ENCODE measurements at places on chromosomes 7 and 10.

- no peak for DNase-seq
These were observed 27.3 kb upstream of the CABCOCO1 start for GRCh38 chr10:61635471-61635870.

DNA sequence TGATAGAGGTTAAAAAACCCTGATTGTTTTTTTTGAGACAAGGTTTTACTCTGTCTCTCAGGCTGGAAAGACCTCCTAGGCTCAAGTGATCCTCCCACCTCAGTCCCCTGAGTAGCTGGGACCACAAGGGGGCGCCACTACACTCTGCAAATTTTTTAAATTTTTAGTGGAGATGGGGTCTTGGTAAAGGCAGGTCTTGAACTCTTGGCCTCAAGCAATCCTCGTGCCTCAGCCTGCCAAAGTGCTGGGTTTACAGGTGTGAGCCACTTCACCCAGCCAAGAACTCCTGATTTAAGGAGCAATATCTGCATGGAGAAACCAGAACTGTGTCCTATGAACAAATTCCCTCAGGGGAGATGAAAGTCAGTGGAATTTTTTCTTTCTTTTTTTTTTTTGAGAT lies 7.3 kb upstream of the KLHDC10 start:
- peak; percentile 72 for DNase-seq

GRCh38 chr10:128173386-128173785 lies 47.2 kb upstream of the MKI67 start:
- no peak for DNase-seq

DNA sequence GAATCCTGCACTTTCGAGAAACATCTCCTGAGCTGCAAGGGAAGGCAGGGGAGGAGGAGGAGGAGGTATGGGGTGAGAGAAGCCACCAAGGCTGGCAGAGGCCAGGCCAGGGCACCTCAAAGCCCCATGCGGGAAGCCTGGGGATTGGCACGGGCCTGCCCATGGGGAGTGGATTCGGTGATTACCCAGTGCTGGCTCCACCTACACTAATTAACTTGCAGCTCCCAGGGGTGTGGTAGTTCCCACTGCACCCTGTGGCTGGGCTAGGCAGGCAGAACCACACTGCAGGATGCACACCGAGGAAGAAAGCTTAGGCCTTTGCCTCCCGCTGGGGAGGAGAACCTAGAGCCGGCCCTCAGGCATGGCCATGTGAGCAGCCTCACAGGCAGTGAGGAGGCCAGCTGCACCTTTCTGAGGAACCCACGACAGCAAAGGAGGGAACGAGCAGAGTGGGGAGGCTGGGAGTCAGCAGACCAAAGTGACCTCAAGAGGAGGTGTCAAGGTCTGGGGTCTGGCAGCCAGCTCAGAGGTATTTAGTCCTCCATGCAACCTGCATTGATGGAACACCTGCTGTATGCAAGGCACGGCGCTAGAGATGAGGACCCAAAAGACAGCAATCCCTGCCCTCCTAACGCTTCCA lies 27.2 kb downstream of the GRID1 start:
- DNase-seq: no peak

- no peak for DNase-seq
These were observed 8.1 kb upstream of the CDCA7L start for GRCh38 chr7:21953781-21954180.

- no peak for DNase-seq
These were observed 63.1 kb downstream of the ZNF37A start for GRCh38 chr10:38157270-38157685.

DNA sequence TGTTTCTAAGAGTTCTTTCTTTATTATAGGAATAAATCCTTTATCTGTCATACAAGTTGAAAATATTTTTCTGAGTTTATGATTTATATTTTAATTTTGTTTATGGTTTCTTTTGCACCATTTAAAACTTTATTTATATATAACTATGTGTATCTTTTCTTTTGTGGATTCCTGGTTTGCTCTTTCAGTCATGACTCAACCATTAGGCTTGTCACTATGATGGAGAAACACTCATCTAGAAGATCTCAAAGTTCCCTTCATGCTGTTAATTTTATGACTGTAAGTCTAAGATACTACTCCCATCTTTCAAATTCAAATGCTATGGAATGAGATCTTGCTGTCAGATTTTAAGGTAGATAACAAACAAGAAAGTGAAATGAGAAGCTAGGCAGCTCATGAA lies 199.5 kb downstream of the INHBA start:
- no peak for DNase-seq

GRCh38 chr7:116180302-116180701 lies 30.0 kb upstream of the TES start:
- DNase-seq: no peak

GRCh38 chr7:69445541-69445940 lies 152.7 kb upstream of the AUTS2 start:
- no peak for DNase-seq

DNA sequence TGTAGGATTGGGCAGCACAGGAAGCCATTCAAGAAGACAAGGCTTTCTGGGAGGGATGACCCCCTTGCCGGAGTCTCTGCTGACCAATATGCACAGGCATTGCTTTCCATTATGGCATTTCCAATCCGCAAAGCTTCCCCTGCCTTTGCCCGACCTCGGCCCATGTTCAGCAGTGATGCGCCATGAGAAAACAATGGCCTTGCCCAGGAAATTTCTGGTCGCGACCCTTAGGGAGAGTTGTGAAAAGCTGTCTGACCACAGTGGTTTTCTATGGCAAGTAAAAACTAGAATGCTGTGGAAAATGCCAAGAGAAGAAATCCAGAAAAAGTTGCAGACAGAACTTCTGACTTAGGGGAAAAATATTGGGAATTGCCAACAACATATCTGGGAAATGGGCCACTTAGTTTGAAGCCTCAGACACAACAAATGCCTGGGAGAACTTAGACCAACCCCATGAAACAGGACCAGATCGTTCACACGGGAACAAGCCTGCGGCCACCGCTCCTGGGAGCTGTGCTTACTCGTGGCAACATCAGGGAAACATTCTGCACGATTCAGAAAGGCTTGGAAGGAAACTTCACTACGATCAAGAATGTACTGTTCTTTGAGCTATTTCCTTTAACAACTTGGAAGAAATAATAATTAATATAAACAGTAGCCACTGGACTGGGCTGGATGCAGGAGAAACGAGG lies 512.4 kb downstream of the TNS3 start:
- no peak for DNase-seq

- DNase-seq: no peak
These were observed 17.1 kb downstream of the DUSP5 start for GRCh38 chr10:110514848-110515247.

DNA sequence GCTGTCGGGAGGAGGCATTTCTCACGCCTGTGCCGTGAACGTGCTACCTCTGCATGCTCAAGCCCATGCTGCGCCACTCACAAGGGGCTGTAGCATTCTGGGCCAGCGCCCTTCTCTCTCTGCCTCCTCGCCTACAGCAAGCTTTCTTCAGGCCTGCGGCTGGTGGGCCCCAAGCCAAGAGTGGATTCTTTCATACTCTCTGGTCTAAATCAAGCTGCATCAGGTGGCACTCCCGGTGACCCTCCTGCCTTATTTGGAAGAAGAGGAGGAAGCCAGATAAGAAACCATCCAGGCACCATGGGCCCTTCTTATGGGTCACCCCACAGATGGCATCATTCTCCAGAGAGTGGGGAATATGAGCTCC lies 86.7 kb upstream of the DUSP5 start:
- DNase-seq: no peak

- DNase-seq: no peak
These were observed 1.9 kb upstream of the CYP26A1 start for GRCh38 chr10:93071674-93072224.

DNA sequence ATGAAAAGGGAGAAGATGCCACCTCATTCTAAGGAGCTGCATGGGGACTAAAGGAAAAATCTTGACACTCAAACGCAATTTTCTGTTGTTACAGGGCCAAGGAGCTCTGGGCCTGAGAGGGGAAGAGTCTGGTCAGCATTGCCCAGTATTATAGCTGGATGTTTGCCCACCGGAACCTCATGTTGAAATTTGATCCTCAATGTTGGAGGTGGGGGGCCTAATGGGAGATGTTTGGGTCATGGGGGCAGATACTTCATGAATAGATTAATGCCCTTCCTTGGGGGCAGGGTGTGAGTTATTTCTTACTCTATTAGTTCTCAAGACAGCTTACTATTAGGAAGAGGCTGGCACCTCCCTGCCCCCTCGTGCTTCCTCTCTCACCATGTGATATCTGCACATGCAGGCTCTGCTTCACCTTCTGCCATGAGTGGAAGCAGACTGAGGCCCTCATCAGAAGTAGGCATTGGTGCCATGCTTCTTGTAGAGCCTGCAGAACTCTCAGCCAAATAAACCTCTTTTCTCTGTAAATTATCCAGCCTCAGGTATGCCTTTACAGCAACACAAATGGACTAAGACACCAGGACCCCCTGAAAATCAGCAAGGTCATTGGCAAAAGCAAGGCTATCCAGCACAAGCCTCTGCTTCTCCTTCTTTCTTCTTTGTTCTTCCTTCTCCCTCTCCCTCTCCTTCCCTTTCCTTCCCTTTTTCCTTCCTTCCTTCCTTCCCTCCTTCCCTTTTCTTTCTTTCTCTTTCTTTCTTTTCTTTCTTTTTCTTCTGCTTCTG lies 15.1 kb downstream of the GCK start:
- no peak for DNase-seq

- no peak for DNase-seq
These were observed 238.9 kb upstream of the ETV1 start for GRCh38 chr7:14228341-14228740.

DNA sequence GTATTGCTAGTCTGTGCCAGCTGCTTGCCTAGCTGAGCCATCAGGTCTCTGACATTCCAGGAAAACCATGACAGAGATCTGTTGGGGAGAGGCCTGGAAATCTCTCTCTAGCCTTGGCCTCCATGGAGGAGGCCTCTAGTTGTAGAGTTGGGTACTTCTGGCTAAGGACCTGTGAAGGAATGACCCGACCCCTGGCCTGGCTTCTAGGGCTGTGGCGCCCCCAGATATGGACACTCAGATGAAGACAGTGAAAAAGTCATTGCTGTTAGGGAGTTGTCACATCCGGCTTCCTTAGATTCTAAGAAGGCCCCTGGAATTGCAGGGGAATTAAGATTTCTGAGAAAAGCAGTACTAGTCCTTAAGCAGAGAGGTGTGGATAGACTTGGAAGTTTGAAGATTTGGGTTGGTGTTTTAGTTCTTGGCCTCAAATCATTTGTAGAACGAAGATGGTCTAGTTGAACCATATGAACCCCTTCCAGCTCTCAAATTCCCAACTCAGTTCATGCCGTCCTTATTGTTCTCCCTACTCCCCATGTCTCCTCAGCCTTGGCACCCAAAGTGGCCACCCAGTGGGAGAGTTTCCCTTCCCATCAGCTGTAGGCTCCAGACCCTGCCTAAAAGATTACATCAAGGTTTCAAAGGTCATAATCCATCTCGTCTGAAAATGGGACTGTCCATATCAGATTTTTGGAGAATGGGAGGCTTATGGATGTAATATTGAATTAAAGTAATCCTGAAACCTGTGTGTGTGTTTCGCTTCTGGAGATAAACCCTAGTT lies 7.0 kb downstream of the HHEX start:
- no peak for DNase-seq

- no peak for DNase-seq
These were observed 316.0 kb upstream of the AOAH start for GRCh38 chr7:37040330-37040729.

DNA sequence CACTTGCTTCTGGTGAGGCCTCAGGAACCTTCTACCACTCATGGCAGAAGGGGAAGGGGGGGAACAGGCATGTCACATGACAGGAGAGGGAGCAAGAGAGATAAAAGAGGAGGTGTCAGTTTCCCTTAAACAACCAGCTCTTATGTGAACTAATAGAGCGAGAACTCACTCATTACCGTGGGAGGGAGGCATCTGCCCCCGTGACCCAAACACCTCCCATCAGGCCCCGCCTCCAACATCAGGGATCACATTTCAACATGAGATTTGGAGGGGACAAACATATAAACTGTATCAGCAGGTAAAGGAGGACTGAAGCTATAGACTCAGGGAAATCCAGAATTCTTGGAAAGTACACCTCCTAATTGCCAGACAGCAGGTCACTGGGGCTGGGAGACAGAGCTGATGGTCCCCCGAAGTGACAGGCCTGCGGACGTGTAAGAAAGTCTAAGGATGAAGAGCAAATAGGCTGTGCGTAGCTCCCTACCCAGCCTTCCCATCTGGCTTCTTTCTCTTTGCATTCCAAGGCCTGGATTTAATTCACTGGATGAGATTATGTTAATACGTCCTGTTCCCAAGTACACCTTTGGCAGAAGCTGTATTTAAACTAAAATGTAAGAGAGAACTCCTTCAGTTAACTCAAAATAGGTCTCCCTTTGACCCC lies 186.7 kb upstream of the LYZL2 start:
- no peak for DNase-seq

DNA sequence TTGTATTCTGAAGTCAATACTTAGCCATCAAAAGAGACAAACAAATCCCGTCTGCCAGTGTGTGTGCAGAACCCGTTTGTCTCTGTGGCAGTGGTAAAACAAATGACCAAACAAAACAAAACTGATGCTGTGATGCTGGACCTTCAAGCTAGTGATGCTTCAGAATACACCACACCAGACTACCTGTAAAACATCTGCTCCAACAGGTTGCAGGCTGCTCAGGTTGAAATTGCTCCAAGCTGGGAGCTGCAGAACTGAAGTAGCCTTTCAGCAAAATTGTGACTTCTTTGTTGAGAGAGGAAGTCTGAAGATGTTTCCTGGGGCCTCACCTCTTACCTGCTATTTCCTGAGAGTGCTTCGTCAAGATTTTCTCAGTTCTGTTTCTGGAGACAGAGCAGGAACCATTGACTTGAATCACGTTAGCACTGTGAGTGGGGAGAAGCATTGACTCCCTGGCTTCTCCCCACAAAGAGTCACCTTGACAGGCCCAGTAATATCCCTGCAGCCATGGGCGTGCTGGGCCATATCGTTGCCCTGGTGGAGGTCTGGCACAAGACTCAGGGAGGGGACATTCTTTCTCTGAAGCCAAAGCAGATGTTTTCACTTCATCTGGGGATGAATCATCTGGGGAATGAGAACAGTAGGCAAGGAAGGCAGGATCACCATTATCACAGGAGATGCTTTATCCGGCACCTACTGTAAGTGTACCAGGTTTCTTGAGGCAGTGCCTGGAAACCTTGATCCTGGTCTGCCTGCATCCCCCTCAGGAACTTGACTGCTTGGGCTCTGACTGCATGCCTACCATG lies 80.2 kb downstream of the RBM20 start:
- no peak for DNase-seq

GRCh38 chr10:129660569-129660968 lies 193.5 kb downstream of the MGMT start:
- DNase-seq: no peak

- DNase-seq: peak; percentile 97
These were observed 25.1 kb upstream of the ZRANB1 start for GRCh38 chr10:124916585-124917427.

Measured in hematopoietic multipotent progenitor cell treated with erythropoietin and hydrocortisone succinate and interleukin-3 and kit ligand, for 17 days (in vitro differentiated cells).